ENCODE measurements at places on chromosomes 11 and 22. TPM values are rescaled to one million over a fixed set of nuclear protein-coding genes. Genes with fewer than 3 reads are reported as not detected.

CARD16 gene
- 10.7 TPM for polyA plus RNA-seq

OR52N4 gene
- not detected for polyA plus RNA-seq

ACRV1 gene
- polyA plus RNA-seq = 0.40 TPM

DNA sequence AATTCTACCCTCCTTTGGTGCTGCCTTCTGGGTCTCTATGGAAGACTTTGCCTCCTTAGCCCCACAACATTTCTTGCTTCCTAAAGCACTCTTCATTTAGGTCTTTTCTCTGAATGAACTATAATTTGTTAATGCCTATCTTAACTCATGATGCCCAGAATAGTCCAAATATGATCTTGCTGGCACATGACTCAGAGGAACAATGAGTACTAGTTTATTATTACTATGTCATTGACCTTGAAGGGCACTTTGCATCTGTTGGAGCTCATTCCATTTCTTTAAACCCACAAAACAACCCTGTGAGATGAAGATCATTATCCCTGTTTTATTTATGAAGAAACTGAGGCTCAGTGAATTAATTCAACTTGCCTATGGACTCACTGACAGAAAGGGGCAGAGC, 320.2 kb upstream of the PLET1 start:
- DNase-seq = no peak

- no peak for DNase-seq
Measured at GRCh38 chr11:9745411-9746211, 81.7 kb downstream of the SWAP70 start.

GRCh38 chr11:125335106-125335505, 161.0 kb downstream of the FEZ1 start:
- DNase-seq = no peak

DNA sequence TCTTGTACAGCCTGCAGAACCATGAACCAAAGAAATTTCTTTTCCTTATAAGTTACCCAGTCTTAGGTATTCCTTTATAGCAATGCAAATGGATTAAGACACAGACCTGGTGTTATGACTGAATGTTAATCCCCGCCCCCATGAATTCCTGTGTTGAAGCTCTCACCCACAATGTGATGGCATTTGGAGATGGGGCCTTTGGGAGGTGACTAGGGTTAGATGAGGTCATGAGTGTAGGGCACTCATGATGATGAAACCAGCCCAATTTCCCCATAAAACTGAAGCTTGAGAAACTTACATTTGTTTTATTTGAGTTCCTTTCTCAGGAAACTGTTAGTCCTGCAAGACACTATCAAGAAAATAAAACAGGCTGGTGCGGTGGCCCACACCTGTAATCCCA, 115.8 kb upstream of the THY1 start:
- DNase-seq = no peak

DNA sequence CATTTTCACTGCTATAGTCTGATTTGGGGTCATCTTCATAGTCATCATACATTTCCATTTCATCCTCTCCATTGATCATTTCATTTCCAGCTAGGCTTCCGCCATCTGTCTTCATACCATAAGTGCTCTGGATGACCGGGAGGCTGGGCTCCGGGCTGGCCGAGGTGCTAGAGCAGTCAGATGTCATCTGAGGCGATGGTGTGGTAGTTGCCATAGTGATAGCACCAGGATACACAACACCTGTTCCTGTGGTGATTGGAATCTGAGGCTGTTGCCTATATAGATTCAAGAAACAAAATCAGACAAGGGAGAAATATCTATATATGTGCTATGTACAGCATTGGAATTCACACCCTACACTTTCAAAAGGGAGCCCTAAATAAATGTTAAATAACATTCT, 383.5 kb downstream of the SOX6 start:
- no peak for DNase-seq

DNA sequence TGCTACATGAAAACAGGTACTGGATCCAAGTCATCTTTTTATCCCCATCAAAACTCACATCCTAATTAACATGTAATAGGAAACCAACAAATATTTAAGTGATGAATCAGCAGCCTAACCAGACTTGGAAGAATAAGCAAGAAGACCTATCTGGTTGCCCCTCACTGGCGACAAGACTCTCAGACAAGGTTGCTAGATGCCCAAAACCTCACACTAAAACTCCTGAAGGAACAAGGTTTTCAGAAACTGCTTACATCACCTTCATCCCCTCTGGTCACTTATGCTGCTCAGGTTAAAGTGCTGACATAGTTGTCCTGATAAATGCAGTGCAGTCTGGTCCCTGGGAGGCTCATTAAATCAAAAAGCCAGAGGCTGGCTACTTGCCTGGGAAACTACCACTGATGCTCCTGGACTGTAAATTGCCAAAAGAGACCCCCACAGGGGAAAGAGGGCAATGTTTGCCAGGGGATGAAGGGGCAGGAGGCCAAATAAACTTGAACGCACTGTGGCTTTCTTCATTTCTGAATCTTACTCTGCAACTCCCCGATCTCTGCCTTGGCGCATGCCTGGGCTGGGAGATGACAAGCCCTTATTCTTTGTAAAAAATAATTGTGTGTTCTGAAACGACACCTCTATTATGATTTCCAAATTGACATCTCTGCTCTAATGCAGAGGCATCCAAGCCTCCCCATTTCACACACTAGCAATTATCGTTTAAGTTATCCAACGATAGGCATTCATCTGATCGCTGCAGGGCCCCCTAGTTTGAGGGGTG, 72.7 kb downstream of the AMBRA1 start:
- no peak for DNase-seq

GRCh38 chr11:134132808-134133207, 63.9 kb downstream of the JAM3 start:
- DNase-seq = no peak

- DNase-seq = peak; percentile 87
Measured at GRCh38 chr11:6319704-6320410, 444 bp downstream of the CAVIN3 start.

- no peak for DNase-seq
Measured at GRCh38 chr22:25896098-25896497, 154.1 kb downstream of the MYO18B start.

DNA sequence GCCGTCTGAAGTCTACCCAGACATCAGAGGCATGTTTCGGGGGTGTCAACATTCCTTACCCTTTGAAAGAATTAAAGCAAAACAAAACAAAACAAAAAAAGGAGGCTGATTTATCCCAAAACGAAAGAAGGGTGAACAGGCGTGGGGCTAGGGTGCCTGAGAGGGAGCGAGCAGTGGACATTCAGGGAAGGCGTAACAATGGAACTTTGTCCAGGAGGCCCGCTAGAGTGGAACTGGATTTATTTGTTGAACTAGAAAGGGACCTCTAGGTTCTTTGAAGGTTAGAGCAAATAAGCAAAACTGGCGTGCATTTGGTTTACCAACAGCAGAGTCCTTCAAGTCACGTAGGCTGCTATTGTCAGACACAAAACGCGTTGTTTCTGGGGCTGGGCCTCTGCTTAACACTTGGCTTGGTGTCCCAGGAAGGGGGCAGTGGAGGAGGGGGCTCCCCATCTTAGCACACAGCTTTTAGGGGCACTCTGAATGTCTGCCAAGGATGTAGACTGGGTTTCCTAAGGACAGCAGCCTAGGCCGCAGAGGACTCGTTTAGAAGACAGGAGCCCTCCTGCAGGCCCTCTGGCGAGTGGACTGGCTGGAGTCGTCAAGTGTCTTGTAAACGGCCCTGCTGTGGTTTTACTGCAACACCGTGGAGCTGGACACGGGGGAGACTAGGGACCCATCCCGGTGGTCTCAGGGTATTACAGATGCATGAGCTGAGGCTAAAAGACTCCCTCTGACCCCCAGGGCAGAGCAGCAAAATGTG, 203.7 kb upstream of the SORL1-AS1 start:
- no peak for DNase-seq

- no peak for DNase-seq
Measured at GRCh38 chr11:26937386-26937785, 56.5 kb upstream of the FIBIN start.

- no peak for DNase-seq
Measured at GRCh38 chr22:22408731-22409696, 99.5 kb downstream of the ZNF280B start.

DNA sequence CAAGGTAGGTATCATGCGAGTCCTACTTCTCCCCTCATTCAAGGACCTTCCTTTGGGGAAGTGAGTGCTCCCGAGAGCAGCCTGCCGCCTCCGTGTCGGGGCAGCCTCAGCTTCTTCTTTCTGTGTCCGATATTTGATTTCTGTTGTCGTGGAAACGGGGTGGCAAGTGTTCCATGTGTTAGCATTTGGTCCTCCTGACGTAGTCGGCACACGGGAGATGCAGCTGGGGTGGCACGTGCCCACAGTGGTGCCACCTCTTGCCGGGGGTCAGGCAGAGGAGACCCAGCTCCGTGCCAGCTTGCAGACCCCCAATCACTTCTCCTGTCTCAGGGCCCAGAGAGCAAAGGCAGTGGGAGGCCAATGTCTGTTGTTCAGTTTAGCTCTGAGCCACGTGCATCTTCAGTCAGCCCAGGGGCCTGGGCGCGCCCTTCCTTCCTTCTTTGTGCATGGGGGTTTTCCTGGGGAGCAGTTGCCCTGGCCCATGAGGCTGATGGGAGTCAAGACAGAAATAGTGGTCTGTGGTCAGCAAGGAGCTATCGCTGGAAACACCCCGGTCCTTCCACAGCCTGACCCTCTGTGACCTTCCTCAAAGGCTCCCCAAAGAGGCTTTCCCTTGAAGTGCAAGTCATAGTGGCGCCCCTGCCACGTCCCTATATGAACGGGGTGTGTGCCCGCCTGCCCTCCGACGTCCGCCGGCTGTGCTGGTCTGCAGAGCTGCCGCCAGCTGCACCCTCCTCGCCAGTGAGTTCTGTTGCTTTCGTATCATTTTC, 44.5 kb downstream of the PARVB start:
- no peak for DNase-seq

GRCh38 chr11:65560555-65561418, 2.6 kb upstream of the LTBP3 start:
- peak; percentile 70 for DNase-seq

DNA sequence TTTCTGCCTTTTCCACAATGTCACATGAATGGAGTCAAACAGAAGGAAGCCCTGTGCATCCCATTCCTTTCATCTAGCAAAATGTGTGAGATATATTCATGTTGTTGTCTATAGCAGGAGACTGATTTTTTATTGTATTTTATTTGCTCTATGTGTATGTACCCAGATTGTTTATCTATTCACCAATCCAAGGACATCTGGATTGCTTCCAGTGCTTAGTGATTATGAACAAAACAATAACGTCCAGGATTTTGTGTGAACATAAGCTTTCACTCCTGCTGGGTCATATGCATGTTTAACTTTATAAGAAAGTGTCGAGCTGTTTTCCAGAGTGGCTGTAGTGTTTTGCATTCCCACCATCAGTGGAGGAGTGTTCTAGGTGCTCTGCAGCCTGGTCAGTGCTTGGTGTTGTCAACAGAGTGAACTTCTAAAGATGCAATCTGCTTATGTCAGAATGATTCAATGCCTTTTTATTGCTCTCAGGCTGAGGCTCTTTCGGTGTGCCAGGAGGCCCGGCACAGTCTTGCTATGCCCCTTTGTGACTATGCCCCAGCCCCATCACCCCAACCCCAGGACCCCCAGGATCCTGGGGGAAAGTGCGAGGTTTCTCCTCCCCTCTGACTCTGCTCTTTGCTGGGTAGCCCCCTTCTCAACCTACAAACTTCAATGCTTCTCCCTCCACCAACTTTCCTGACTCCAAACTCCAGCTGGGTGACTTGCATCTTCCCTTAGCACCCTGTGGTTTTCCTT, 19.9 kb upstream of the SYT13 start:
- no peak for DNase-seq

GRCh38 chr22:27982630-27983180, 63.6 kb upstream of the PITPNB start:
- DNase-seq = no peak

DNA sequence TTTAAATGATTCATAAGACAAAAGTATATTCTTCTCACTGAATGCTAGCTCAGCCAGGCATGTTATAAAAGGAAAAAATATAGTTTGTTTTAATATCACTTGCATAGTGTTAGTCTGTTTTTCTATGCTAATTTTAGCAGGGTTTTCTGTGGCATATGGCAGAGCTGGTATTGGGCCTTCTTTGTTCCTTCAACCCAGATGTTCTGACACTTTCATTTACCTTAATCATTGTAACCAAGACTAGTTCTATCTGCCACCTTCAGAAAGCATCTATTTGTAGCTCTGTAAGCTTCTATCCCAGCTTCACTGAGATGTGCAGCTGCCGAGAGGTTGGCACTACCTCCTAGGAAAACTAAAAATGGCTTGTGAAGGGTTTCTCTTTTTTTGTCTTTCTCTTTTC, 338.7 kb downstream of the GUCY1A2 start:
- no peak for DNase-seq

DNA sequence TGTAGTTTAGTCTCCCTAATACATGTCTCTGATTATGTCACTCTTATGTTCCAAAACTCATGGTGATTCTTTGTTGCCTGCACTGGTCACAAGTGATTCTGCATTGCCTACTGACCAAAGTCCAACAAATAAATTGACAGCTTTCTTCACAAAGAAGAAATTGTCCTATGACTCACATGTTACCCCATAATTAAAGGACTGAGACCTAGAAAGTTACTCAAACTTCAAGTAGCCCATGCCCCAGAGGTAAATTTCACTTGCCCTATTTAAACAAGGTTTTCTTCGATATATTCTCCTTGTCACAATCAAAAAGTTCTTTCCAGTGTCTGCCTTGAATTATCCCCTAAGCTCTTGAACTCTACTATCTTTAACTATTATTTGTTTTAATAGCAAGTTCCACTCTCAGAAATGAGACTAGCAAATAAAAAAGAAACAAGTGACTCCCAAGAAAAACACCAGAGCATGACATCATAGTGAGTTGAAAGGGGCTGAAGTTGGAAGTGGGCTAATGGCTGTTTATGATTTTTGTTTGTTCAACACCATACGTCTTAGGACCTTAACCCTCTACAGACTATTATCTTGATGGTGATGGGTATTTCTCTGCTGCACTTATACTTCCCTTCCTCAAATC, 94.5 kb upstream of the BLID start:
- no peak for DNase-seq

DNA sequence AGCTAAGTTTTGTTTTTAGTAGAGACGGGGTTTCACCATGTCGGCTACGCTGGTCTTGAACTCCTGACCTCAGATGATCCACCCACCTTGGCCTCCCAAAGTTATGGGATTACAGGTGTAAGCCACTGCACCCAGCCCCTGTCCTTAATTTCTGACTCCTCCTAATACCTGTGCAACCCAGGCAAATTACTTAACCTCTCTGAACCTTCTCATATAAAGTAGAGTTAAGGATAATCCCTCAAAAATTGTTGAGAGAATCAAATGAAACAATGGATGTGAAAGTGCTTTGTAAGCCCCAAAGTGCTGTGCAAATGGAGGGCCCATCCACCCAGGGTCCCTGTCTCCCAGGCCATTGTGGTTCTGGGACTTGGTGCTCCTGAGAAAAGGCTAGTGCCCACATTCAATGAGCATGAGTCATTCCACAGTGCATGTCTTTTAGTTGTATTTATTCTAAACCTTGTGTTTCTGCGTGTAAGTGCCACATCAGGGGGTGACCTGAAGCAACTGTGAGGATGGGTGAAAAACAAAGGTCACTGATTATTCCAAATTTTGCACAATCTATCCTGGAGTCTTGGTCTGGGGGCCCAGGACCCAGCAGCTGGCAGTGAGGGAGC, 61.4 kb upstream of the PTPRJ start:
- no peak for DNase-seq
